ENCODE measurements at places on chromosomes 7 and 10.

- peak; percentile 33 for DNase-seq
Observed at GRCh38 chr10:104925232-104925851, 284.3 kb downstream of the SORCS3 start.

DNA sequence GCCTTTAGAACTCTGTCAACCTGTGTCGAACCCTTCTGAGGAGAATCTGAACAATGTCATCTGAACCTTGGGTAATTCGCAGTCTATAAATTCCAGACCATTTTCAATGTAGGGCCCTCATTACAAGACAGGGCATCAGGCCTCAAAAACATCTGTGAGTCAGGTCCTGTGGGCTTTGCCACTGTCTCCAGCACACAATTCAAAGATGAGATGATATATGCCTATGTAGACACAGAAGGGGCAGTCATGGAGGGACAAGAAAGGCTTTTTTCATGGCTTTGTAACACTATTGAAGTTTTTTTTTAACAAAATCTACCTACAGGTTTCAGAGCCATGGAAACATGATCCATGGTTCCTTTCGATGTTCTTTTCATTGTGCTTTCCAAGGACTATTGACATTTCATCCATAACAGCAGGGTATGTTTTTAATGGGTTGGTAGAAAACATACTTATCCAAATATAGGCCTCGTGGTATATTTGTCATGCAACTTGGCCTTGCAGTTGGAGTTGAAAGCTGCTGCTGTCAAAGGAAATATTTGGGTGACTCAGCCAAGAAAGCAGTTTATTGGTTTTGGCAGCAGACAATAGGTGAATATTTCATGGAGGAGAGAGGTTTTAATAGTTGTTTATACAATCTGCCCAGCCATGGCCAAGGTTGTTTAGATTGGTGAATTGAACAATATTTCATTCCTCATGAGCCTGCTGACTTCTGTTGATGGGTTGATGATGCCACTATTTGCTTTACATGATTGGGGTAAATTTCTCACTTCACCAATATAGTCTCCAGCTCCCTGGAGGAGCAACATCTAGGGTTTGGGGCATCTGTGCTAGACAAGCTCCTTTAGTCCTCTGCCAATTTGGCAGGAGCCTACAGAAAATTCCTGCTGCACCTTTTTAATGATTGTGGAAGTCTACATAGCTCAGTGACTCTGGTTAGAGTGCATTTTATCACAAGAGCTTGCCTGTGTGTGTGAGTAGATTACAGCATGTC lies 158.4 kb upstream of the TMEM72 start:
- no peak for DNase-seq

GRCh38 chr7:156494960-156495359 lies 145.6 kb upstream of the RNF32 start:
- DNase-seq, result no peak

DNA sequence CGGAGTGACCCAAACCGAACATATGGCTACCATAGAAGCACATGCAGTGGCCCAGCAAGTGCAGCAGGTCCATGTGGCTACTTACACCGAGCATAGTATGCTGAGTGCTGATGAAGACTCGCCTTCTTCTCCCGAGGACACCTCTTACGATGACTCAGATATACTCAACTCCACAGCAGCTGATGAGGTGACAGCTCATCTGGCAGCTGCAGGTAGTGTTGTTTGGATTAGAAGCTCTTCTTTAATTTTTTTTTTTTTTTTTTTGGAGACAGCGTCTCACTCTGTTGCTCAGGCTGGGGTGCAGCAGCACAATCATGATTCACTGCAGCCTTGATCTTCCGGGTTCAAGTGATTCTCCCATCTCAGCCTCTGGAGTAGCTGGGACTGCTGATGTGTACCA lies 45.8 kb downstream of the NRF1 start:
- DNase-seq, result no peak

- DNase-seq, result no peak
Observed at GRCh38 chr10:131020775-131021174, 290.7 kb downstream of the TCERG1L start.

GRCh38 chr10:82221601-82222149 lies 346.7 kb downstream of the NRG3 start:
- DNase-seq, result no peak
